ENCODE measurements at places on chromosomes 5 and 9.

DNA sequence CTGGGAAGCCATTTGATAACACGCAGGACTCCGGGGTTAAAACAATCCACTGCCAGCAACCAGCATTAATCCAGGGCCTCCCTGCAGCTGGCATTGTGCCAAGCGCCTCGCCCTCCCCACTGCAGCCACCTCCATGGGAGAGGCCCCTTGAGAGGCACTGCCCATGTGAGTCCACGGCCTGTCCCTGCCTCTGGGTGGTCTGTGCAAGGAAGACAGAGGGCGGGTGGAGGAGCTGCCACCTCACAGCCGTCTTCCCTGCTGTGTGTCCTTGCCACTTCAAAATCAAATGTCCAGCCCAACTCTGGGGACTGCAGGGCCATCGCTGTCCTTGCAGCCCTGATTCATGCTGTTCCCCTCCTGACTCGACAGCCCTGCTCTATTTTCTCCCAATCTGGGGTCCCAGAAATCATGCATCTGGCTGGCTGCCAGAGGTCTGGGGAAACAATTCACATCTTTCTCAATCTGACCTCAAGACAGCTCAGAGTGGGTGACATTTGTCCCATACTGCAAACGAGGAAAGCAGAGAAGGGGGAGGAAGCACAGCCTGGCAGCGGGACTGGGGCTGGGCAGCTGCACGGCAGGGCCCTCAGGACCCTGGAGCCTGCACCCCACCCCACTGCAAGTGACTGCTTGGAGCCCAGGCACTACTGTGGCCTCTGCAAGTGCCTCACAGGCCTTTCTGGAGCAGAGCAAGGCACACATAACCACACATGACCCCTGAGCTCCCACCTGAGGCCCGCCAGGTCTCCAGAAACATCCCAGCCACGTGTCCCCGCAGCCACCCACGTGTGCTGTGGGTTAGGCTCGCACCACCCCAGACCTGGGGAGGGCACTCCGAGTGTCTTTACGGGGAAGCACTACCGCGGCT is 15.7 kb downstream of the BRD3OS start:
- no peak for DNase-seq

GRCh38 chr5:112077180-112077579 is 320.2 kb upstream of the NREP start:
- no peak for DNase-seq

DNA sequence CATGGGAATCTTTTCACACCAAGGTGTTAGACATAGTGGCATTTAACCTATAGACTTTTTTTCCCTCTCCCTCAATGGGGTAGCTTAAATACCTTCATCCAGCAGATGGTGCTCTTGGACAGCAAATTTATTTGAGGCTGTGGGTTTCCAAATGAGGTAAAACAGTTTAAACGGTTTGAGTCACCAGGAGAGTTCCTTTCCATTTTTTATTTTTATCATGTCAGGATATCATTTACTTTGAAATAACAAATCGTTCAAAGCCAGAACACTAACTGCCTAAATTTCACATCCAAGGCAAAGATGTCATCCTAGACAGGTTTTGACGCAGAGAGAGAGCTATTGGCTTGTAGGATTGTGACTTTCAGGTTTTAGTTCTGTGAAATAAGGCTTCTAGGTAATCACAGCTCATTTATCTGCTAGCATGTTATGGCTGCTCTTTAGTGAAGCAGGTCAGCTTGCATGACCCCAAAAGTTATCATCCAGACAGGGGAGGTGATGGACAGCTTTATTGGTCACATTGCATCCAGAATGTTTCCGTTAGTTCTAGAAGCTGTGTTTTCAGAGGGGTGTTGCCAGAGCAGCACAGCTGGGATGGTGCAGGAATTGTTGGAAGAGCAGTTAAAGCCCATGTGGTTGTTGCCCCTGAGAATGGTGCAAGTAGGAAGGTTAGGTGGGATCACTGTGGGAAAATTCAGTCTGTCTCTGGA is 69.8 kb downstream of the KDM4C start:
- no peak for DNase-seq

DNA sequence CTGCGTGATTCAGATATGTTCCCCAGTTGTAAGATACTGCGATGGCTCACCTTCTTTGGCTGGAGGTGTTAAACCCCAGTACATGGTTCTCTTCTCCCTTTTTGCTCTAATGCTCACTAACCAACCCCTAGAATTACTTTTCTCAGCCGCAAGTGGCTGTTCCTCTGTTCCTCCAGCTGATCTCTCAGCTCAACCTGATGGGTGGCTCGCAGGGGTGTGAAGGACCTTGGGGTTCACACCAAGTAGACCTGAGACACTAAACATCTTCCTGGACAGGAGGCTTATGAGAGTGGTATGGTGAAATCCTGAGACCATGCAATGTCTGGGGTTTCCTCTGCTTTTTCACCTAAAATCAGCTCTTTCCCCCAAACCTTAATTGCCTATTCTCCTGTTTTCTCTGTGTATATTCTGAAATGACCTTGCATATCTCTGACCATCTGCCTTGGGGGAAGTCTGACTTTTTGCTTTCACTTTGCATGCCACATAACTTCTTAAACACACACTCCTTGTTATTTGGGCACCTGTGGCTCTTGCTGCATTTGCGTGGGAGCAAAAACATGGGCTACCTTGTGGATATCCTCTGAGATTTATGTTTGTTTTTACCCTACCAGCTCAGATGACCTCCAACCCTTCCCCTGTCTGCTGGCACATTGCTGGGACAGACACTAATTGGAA is 15.9 kb upstream of the IFNA14 start:
- no peak for DNase-seq

GRCh38 chr9:72415163-72415562 is 50.2 kb upstream of the ZFAND5 start:
- no peak for DNase-seq

DNA sequence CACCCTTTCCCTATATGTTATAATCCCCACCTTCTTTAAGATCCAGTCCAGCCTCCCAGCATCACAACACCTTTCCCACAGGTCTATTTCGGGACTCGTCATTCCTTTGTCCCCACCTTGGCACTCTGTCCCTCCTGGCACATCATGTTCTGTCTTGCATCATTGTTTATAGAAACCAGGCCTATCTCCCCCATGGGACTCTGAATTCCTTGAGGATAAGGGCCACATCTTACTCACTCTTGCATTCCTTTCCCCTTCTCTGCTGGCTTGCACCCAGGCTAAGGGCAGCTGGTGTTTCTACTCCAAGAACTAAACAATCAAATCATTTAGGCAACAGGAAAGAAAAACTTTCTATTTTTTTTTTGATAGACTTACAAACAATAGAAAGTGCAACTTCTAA is 205.7 kb downstream of the AGTPBP1 start:
- DNase-seq = no peak

- DNase-seq = no peak
Observed at GRCh38 chr5:141810702-141811101, 67.5 kb downstream of the PCDH1 start.
